Hepatocyte (in vitro differentiated cells): ENCODE measurements at places on chromosomes 16 and 17. TPM values are rescaled to one million over a fixed set of nuclear protein-coding genes. Genes with fewer than 3 reads are reported as not detected.

- no peak overlapping the region for H3K4me3 ChIP-seq
- H3K27me3 ChIP-seq, result no peaks in the 10 kb centered on the region
- H3K36me3 ChIP-seq, result no peaks in the 10 kb centered on the region
- DNase-seq, result no peak
- peak overlapping the region; percentile 37 for H3K27ac ChIP-seq
Observed at GRCh38 chr17:39972271-39972670, 8.3 kb upstream of the PSMD3 start.

GRCh38 chr16:23757116-23757515 is 2.3 kb downstream of the CHP2 start:
- H3K4me1 ChIP-seq, result no peaks in the 10 kb centered on the region
- H3K36me3 ChIP-seq, result no peaks in the 10 kb centered on the region
- peaks cover 39% of the 10 kb centered on the region for H3K27me3 ChIP-seq
- no peak overlapping the region for H3K4me3 ChIP-seq
- DNase-seq, result no peak
- H3K27ac ChIP-seq, result no peak overlapping the region

DNA sequence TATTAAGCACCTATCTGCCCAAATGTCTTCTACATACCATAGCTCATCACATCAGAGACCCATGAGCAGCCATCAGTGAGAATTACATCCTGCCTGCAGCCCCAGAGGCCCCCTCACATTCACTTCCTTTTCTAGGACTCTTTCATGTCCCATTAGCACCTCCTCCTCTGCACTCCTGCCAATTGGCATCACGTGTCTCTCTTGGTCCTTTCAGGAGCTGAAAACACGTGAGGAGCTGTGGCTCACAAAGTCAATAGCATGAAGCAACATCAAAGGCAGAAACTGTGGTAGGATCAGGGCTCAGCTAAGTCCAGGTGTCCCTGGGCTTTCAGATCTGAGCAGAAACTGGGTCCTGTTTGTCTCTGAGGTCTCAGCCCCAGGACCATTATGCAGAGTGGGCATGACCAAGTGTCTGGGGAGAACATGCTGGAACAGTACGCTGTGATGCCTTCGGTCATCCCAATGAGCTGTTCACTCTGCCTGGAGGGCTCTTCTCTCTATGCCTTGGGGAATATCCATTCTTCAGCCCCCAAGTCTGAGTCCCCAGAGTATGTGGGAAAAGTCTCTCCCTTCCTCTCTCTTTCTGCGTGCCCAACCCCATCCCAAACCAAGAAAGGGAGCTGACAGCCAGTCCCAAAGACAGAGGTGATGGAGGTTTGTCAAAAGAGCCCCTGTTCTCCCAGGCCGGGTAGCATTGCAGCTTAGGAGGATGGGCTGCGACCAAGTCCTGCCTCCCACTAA is 457.0 kb upstream of the CDH5 start:
- no peak overlapping the region for H3K4me3 ChIP-seq
- H3K36me3 ChIP-seq, result no peaks in the 10 kb centered on the region
- H3K27ac ChIP-seq, result no peak overlapping the region
- H3K4me1 ChIP-seq, result no peaks in the 10 kb centered on the region
- DNase-seq, result peak; percentile 19

DNA sequence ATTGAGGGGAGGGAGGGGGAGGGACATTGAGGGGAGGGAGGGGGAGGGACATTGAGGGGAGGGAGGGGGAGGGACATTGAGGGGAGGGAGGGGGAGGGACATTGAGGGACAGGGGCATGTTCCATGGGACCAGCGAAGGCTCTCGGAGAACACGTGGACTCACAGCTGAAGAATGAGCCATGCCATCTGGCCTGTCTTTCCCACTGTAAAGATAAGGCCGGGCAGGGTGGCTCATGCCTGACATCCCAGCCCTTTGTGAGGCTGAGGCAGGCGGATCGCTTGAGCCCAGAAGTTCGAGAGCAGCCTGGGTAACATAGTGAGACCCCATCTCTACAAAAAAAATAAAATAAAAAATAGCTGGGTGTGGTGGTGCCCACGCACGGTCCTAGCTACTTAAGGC is 32.5 kb downstream of the RPH3AL start:
- H3K4me3 ChIP-seq, result no peak overlapping the region
- no peak for DNase-seq
- peaks cover 6% of the 10 kb centered on the region for H3K4me1 ChIP-seq
- no peak overlapping the region for H3K27ac ChIP-seq
- H3K36me3 ChIP-seq, result no peaks in the 10 kb centered on the region

GRCh38 chr17:231191-231965 is 49.9 kb upstream of the DOC2B start:
- H3K27me3 ChIP-seq, result no peaks in the 10 kb centered on the region
- no peaks in the 10 kb centered on the region for H3K36me3 ChIP-seq
- H3K4me1 ChIP-seq, result no peaks in the 10 kb centered on the region
- no peak overlapping the region for H3K27ac ChIP-seq

GRCh38 chr17:58232707-58233156 is 5.7 kb upstream of the LPO start:
- no peak overlapping the region for H3K4me3 ChIP-seq
- no peaks in the 10 kb centered on the region for H3K36me3 ChIP-seq
- peaks cover 24% of the 10 kb centered on the region for H3K27me3 ChIP-seq
- no peak for DNase-seq
- H3K4me1 ChIP-seq, result no peaks in the 10 kb centered on the region

DNA sequence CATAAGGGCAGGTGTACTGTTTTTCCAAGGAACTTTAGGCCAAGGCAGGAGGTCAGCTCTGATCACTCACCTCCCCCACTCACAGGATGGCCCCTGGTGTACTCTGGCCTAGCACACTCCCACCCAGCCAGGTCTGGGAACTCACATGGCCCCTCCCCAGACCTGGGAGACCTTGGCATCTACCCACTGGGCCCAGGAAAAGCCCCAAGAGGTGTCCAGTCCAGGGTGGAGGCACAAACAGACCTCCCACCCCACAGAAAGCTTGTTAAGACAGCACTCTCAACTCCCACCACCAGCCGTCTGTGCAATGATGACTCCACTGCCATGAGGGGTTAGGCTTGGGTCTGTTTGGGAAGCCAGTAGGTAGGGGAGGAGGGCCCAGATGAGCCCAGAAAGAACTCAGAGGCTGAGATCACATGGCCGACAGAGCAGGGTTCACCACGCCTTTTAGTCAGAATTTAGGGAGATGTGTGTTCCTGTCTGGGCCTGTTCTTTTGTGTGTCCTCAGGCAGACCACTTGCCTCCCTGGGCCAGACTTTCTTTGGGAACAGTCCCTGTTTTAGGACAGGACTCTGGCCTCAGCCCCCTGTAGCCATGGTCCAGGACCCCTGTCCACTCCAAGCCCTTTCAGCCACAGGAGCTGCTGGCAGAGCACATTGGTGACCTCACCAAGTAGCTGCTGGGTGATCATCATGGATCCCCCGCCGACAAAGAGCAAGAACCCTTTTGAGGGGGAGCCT is 12.1 kb upstream of the CBFB start:
- DNase-seq, result no peak
- H3K27me3 ChIP-seq, result no peaks in the 10 kb centered on the region
- peaks cover 10% of the 10 kb centered on the region for H3K4me1 ChIP-seq
- no peak overlapping the region for H3K4me3 ChIP-seq
- no peaks in the 10 kb centered on the region for H3K36me3 ChIP-seq

- DNase-seq, result peak; percentile 91
- H3K4me3 ChIP-seq, result no peak overlapping the region
- peak overlapping the region; percentile 80 for H3K27ac ChIP-seq
- H3K36me3 ChIP-seq, result no peaks in the 10 kb centered on the region
Observed at GRCh38 chr17:81422776-81423697, 27.8 kb downstream of the BAHCC1 start.

GRCh38 chr16:53945996-53946395 is 242.0 kb downstream of the FTO start:
- H3K27ac ChIP-seq, result no peak overlapping the region
- H3K36me3 ChIP-seq, result no peaks in the 10 kb centered on the region
- peaks cover 8% of the 10 kb centered on the region for H3K4me1 ChIP-seq

- no peaks in the 10 kb centered on the region for H3K4me1 ChIP-seq
- H3K4me3 ChIP-seq, result no peak overlapping the region
- peaks cover 13% of the 10 kb centered on the region for H3K27me3 ChIP-seq
- H3K27ac ChIP-seq, result no peak overlapping the region
- DNase-seq, result no peak
Observed at GRCh38 chr16:78638371-78638770, 538.9 kb downstream of the WWOX start.

DNA sequence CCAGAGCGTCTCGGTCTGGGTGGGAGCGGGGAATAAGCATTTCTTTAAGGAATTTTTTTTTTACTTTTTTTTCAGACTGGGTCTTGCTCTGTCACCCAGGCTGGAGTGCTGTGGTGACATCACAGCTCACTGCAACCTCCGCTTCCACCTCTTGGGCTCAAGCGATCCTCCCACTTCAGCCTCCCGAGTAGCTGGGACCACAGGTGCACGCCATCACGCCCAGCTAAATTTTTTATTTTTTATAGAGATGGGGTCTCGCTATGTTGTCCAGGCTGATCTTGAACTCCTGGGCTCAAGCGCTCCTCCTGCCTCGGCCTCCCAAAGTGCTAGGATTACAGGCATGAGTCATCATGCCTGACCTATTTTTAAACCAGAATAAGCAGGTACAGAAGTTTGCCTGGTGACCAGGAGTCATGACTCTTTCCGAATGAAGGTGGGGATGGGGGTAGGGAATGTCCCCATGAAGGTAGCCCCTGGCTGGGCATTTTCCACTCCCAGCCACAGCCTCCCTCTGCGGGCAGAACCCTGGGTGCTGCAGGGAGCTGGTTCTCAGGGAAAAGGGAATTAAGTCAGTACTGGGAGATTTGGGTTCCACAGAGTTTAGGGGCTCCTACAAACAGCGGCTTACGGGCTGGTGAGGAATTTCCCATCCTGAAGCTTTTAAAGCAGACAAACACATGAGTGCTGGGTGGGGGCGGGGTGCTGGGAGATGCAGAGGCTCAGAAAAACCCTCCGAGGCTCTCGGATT is 48.3 kb downstream of the TBC1D16 start:
- no peaks in the 10 kb centered on the region for H3K27me3 ChIP-seq
- no peak for DNase-seq
- H3K27ac ChIP-seq, result peak overlapping the region; percentile 89
- H3K4me3 ChIP-seq, result no peak overlapping the region
- peaks cover 59% of the 10 kb centered on the region for H3K4me1 ChIP-seq

GRCh38 chr17:49180303-49180702 is 30.1 kb downstream of the GNGT2 start:
- H3K27me3 ChIP-seq, result no peaks in the 10 kb centered on the region
- no peaks in the 10 kb centered on the region for H3K4me1 ChIP-seq
- no peak overlapping the region for H3K4me3 ChIP-seq
- H3K27ac ChIP-seq, result no peak overlapping the region
- no peaks in the 10 kb centered on the region for H3K36me3 ChIP-seq

- no peak overlapping the region for H3K27ac ChIP-seq
- H3K27me3 ChIP-seq, result peaks cover 6% of the 10 kb centered on the region
- peaks cover 5% of the 10 kb centered on the region for H3K4me1 ChIP-seq
- H3K4me3 ChIP-seq, result no peak overlapping the region
Observed at GRCh38 chr17:28963841-28964240, 12.5 kb upstream of the PHF12 start.

DNA sequence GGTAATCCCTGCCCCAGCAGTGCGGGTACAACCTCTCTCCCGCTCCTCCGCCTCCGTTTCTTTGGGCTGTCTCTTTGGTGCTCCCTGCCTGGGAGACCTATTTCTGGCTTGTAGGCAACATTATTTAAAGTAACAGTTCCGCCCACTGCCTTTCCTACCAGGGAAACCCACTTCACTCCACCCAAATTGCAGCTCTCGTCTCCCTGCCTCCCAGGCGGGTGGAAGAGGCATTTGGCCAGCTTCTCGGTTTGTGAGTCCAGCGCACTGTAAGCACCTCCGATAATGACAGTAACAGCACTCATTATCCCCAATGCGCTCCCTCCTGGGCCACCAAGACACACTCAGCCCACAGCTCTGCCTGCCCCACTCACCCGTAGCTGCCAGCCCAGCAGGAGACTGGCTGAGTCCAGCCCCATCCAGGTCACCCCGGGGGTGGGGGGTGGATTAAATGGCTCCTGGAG is 165.1 kb upstream of the CDC42EP4 start:
- H3K36me3 ChIP-seq, result no peaks in the 10 kb centered on the region
- no peak for DNase-seq
- peaks cover 4% of the 10 kb centered on the region for H3K4me1 ChIP-seq
- H3K4me3 ChIP-seq, result no peak overlapping the region
- H3K27ac ChIP-seq, result no peak overlapping the region

GRCh38 chr16:59274141-59274540 is 540.0 kb upstream of the GOT2 start:
- no peaks in the 10 kb centered on the region for H3K36me3 ChIP-seq
- H3K27ac ChIP-seq, result no peak overlapping the region
- H3K4me1 ChIP-seq, result no peaks in the 10 kb centered on the region
- no peaks in the 10 kb centered on the region for H3K27me3 ChIP-seq
- H3K4me3 ChIP-seq, result no peak overlapping the region
- DNase-seq, result no peak

- peak; percentile 27 for DNase-seq
- no peaks in the 10 kb centered on the region for H3K4me1 ChIP-seq
- H3K27ac ChIP-seq, result no peak overlapping the region
- H3K27me3 ChIP-seq, result no peaks in the 10 kb centered on the region
- no peak overlapping the region for H3K4me3 ChIP-seq
Observed at GRCh38 chr16:78930561-78930960, 670.0 kb downstream of the MAF start.

- H3K36me3 ChIP-seq, result no peaks in the 10 kb centered on the region
- H3K4me3 ChIP-seq, result no peak overlapping the region
- H3K27me3 ChIP-seq, result no peaks in the 10 kb centered on the region
- DNase-seq, result peak; percentile 73
- no peak overlapping the region for H3K27ac ChIP-seq
- H3K4me1 ChIP-seq, result no peaks in the 10 kb centered on the region
Observed at GRCh38 chr17:79082311-79083190, 7.9 kb downstream of the ENGASE start.

DNA sequence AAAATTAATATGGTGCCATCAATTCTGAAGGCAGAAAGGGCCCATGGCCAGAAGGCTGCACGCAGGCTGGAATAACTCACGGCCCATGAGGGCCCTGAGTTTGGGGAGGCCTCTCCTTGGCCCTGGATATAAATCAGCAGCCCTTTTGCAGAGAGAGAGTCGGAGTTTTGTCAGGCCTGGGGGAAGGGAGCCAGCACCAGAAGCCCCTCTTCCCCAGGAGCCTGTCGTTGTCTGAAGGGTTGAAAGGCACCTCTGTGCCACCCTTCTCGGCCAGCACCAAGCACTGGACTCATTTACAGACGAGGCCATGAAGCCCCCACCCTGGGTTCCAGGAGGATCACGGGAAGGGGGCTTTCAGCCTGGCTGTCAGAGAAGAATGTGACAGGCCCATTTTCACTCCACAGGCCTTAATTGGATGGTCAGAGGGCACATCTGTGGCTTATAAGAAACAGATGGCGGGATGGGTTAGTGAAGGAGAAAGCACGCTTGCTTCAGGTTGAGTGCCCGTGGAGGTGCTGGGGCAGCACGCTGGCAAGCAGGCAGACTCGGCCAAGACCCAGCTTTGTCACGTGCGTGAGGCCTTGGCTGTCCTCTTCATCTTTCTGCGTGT is 140.6 kb downstream of the CLEC16A start:
- H3K36me3 ChIP-seq, result no peaks in the 10 kb centered on the region
- peak overlapping the region; percentile 85 for H3K27ac ChIP-seq
- H3K4me1 ChIP-seq, result peaks cover 40% of the 10 kb centered on the region
- H3K27me3 ChIP-seq, result no peaks in the 10 kb centered on the region

Gene TSNAXIP1
- total RNA-seq, result 3.1 TPM in 2 replicates

Gene ADAD2
- total RNA-seq, result not detected in 2 replicates

Gene CCL16
- total RNA-seq, result not detected in 2 replicates

Gene C17orf78
- total RNA-seq, result 0.64 TPM in 1 of 2 replicates, not detected in the other

Gene PRR35
- not detected in 2 replicates for total RNA-seq

Gene KCTD19
- not detected in 2 replicates for total RNA-seq

Gene CD300C
- 0.43 TPM in 1 of 2 replicates, not detected in the other for total RNA-seq

Gene AOC3
- total RNA-seq, result 1.0 and 1.9 TPM in 2 replicates

Gene KRT35
- total RNA-seq, result not detected in 2 replicates

Gene C16orf46
- 1.0 and 2.5 TPM in 2 replicates for total RNA-seq

Gene SERPINF2
- 127 and 140 TPM in 2 replicates for total RNA-seq

Gene CCL15
- total RNA-seq, result 32.0 and 40.1 TPM in 2 replicates

Gene CD300E
- total RNA-seq, result 0.03 TPM in 1 of 2 replicates, not detected in the other

Gene RAPGEFL1
- 4.0 and 4.9 TPM in 2 replicates for total RNA-seq
